ENCODE measurements at places on chromosomes 3 and 15.

DNA sequence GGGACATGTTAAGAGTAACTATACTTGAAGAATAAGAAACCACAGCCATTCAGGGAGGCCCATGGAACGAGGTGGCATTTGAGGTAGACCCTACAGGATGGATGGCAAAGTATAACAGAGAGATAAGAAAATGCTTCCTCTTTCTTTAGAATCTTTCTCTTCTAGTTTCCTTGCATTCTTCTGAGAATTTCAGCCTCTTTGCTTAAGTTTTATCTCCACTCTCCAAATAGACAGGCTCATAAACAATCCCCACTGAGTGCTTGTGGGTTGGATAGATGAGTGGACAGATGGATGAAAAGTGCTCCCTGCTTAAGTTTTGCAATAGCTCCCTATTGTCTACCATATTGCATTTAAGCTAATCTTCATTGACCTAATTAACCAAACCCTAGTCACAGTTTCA is 103.7 kb downstream of the MEX3B start:
- no peak for DNase-seq

- no peak for DNase-seq
Observed at GRCh38 chr15:68391121-68391520, 40.8 kb downstream of the ITGA11 start.

- DNase-seq = no peak
Observed at GRCh38 chr3:172098698-172099494, 59.5 kb downstream of the FNDC3B start.

- no peak for DNase-seq
Observed at GRCh38 chr3:104908761-104909160, 457.9 kb upstream of the ALCAM start.

GRCh38 chr3:10283638-10284037 is 9.1 kb downstream of the GHRL start:
- no peak for DNase-seq

DNA sequence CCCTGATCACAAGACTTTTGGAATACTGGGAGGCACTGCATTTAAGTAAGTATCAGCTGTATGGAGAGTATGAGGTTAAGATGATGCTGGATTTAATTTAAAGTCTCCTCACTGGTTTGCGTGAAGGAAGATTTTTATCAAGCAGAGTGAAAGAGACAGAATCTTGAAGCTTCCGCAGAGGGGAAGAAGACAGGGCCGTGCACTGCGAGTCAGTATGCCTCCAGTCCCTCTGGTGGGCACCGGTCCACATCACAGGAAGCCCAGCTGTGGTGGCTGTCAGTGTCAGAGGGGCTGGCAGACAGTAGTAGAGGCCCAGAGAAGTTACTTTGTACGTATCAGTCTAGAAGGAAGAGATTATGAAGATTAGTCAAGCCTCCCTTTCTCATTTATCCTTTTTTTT is 379.0 kb upstream of the TPRG1 start:
- DNase-seq = no peak

DNA sequence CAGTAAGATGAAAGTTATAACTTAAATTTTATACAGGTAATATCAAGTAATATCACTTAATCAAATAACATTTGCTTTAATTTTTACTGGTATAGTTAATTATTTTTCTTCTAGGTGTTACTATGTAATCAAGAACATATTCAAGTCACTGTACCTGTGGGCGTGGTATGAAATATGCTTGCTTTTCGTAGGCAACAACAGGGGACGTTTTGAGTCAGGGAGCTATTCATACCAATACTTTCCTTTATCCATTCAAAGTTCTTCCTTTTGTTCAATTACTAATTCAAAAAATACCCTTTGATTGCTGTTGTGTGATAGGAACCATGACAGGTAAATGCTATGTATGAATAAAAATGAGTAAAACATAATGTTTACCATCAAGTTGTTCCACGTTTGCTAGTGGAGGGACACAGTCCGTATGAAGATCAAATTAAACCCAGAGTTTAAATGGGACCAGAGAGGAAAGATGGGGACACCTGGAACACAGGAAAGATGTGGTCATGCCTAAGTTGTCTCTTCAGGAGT is 654.0 kb upstream of the KCNMB2 start:
- DNase-seq = no peak

- no peak for DNase-seq
Observed at GRCh38 chr15:51450001-51450400, 108.5 kb downstream of the GLDN start.
